Glomerular endothelial cell (primary cell): ENCODE measurements at places on chromosomes 1 and 21. TPM values are rescaled to one million over a fixed set of nuclear protein-coding genes. Genes with fewer than 3 reads are reported as not detected.

- no peak for DNase-seq
Measured at GRCh38 chr1:240352769-240353168, 259.2 kb downstream of the GREM2 start.

DNA sequence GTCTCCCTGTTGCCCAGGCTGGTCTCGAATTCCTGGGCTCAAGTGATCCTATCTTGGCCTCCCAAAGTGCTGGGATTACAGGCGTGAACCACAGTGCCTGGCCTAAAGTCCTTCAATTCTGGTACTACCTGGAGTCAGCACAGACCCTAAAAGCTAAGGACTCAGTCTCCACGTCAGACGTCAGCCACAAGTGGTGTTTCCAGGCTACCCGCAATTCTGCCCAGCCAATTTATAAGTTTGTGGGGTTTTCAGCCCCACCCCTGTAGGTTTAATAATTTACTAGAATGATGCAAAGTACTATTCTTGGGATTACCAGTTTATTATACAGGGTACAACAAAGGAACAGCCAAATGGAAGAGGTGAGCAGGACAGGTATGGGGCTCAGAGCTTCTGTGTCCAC, 10.6 kb upstream of the DIP2A start:
- DNase-seq = no peak

DNA sequence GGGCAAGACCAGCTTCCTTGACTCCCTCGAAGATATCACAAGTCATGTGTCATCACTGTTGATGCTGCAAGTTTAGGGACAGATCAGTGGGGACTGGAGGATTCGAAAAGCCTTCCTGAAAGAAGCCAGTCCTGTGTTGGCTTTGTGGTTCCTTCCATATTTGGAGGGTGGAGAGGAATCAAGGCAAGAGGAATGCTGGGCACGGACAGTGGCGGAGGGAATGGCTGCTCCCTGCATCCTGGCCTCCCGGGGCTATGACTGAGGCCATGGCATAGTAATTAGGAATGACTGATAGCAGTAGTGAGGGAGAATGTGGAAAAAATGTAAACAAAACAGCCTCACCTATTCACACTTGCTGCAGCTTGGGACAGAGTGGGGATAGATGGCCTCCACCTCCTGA, 36.4 kb downstream of the VANGL1 start:
- no peak for DNase-seq

Gene LCE1E
- total RNA-seq = not detected in 2 replicates

DNA sequence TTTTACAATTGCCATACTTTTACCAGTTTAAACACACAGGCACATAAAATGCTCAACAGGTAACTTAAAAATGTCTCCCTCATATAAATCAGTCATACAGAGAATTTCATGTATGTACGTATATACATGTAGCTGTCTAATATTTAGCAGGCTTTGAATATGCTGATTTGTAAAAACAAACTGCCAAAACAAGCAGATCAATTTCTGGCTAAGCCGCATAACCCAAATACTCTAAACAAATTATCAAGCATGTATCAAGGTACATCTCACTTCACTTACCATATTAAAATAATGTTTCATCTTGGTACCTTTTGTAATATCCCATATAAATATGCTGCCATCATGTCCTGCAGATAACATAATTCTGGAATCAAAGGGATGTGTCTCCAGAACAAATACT, 43.8 kb downstream of the BRWD1 start:
- DNase-seq = no peak

Gene SLC9C2
- total RNA-seq = not detected in 2 replicates

Gene ST6GALNAC5
- total RNA-seq = 0.29 TPM in 1 of 2 replicates, not detected in the other

DNA sequence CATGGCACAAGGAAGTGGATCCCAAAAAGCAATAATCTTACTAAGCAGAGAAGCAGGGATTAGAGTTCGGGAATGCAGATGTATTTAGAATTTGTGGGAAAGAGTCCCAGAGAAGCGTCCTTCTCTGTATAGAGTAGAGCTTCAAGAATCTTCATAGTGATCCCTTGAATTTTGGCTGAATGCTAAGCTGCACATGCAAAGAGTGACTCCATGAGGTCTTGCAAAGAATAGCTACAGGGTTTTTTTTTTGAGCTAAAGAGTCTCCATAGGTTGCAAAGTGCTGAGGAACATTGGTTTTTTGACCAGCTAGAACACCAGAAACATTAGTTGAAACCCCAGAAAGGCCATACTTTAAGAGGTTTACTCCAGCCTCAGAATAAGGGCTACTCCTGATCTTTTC, 206.7 kb downstream of the CTH start:
- no peak for DNase-seq

DNA sequence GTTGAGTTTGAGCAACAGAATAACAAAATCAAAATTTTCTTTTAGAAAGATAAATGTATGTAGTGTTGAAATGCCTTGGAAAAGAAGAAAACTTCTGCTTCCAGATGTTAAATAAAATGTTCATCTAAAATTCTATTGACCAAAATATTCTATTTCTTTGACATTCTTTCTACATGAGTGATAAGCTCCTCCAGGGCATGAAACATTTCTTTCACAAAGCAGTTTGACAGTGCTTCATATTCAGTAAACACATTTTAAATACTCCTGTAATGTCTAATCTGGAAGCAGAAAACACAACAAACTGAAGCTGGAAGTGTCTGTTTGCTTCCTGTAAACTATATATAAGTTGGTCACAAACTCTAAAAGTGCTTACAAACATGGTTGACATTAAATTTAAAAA, 61.5 kb downstream of the RGS21 start:
- DNase-seq = no peak

GRCh38 chr1:213742992-213743391, 244.8 kb upstream of the PROX1 start:
- DNase-seq = no peak

DNA sequence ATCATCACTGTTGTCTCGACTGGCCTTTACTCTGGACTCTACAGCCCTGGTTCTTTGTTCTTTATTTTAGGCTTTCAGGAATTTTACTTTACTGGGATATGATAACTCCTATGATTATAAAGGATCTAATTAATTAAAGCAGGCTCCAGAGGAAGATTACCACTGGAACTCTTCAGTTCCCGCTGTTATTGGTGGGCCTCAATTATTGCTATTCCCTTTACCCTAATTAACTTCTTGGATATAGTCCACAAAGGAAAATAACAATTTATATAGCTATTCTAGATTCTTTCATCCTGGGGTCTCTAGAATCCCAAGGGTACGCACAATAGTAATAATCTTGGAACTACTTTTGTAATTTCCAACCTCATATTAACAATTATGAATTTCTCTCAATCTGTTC, 8.5 kb upstream of the OVAAL start:
- no peak for DNase-seq

- no peak for DNase-seq
Measured at GRCh38 chr21:44017601-44018000, 5.5 kb downstream of the TRAPPC10 start.

Gene BRDT
- total RNA-seq = not detected in 2 replicates

Gene CFAP107
- not detected in 2 replicates for total RNA-seq

Gene PKP1
- total RNA-seq = 0.15 and 0.47 TPM in 2 replicates

GRCh38 chr21:44724196-44724595, 12.8 kb upstream of the TSPEAR start:
- DNase-seq = no peak

DNA sequence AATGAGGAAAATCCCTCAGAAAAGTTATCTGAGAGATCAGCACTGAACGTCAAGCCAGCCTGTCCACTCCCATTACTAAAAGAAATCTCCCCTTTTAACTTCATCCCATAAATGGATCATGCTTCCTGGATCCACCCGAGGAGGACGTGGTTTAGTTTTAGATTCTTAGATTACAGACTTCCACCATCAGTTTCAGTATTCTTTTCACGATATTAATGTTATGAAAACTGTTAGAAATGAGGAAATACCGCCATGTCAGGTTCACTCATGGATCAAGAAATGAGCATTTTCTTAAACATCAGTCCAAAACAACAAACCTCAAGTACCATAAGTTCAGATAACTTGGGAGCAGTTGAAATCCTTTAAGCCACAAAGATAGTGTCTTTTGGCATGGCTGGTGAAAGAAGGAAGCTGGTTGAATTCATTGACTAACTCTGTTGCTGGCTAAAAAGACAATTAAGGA, 49.8 kb downstream of the NFIA start:
- DNase-seq = no peak

GRCh38 chr1:40786171-40786994, 2.8 kb downstream of the KCNQ4 start:
- no peak for DNase-seq

- no peak for DNase-seq
Measured at GRCh38 chr1:54949053-54949452, 31.4 kb upstream of the TMEM61 start.

GRCh38 chr1:209354111-209354839, 229.2 kb upstream of the CAMK1G start:
- peak; percentile 39 for DNase-seq

DNA sequence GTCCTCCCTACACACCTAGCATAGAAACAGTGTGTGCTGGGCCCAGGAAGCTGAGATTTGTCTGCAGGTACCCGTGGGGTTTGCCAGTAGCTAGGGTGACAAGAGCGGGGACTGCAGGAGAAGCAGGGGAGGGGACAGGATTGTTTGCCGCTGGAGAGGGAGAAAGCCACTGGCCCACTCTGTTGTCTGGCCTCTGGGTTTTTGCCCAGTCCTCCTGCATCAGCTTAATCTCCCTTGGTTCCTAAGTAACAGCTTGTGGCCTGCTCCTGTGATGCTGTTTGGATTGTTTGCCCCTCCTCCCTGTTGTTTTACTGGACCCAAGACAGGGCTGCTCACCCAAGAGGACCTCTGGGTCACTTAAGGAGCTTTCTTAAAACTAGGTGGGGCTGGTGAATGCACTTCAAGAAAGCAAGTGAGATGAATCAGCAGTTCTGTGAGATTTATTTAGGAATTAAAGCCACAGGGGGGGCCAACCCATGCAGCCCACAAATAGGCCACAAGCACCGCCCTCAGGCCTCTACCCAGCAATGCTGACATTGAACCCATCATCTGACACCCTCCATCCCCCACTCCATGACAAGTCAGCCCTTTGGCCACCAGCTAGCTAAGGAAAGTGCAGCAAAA, 142.8 kb downstream of the ZZZ3 start:
- DNase-seq = no peak

- no peak for DNase-seq
Measured at GRCh38 chr1:186208405-186209129, 166.5 kb downstream of the TPR start.

- no peak for DNase-seq
Measured at GRCh38 chr1:3780901-3781300, 8.4 kb downstream of the SMIM1 start.

DNA sequence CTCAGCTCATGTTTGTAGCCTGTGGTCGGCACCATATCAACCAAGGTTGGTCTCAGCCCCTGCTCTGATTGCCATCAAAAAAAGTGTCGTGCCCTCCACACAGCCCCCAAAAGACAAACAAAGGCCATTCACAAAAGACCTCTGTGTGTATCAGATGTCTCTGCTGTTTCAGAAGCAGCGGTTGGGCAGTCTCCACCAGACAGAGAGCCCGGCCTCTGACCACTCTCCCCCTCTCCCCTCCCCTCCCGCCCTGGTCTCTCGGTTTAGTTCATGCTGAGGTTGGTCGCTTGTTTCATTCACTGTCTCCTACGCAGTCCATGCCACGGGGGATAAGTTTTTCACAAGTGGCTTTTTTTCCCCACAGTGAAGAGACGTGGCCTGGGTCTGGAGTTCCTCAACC, 27.1 kb downstream of the ACTA1 start:
- no peak for DNase-seq

Gene TPTE
- total RNA-seq = not detected in 2 replicates

GRCh38 chr1:106722466-106722865, 334.0 kb upstream of the PRMT6 start:
- DNase-seq = no peak

DNA sequence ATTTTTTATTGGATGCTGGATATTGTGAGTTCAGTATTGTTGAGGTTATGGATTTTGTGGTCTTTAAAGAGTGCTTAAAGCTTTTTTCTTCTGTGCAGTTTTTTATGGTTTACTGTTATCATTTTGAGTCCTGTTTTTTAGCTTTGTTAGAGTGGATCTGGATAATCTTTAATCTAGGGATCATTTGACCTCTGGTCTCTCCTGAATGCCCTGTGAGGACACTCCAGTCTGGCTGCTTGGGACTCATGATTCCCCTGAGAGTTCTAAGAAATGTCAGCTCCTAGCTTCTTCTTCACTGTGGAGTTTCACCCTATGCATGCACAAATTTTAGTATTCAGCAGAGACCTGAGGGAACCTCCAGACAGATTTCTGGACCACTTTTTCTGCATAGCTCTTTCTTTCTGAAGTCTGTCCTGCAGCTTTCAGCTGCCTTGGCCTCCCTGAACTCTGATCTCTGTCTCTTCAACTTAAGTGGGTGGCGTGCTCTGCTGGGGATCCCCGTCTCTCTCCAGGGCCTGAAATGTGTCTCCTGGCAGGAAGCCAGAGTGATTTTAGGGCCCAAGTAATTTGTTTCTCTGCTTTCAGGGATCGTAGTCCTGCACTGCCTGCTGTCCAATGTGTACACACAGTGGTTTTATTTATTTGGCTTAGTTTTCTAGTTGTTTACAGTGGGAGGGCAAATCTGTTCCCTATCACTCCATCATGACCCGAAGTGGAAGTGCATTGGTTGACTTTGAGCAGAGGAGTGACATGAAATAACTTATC, 14.7 kb downstream of the PEX14 start:
- no peak for DNase-seq

- DNase-seq = no peak
Measured at GRCh38 chr1:117683571-117684285, 77.9 kb downstream of the TENT5C start.

DNA sequence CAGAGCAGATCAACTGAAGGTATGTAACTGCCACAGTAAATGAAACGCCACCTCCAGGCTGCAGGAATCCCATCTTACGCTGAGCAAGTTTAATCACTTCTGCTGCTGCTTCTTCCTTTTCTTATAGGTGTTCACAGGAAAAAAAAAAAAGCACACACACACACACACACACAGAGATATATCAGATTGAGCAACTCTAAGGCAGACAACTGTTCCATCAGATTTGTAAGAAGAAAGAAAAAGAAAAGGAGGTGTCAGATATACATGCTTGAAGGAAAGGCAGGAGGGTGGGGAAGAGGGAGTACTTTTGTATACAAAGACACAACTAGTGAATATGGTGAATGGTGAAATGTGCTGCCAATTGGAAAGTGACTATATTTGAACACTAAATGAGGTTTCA, 28.6 kb downstream of the DSTYK start:
- DNase-seq = no peak

Gene CSMD2
- total RNA-seq = 0.12 and 0.15 TPM in 2 replicates

DNA sequence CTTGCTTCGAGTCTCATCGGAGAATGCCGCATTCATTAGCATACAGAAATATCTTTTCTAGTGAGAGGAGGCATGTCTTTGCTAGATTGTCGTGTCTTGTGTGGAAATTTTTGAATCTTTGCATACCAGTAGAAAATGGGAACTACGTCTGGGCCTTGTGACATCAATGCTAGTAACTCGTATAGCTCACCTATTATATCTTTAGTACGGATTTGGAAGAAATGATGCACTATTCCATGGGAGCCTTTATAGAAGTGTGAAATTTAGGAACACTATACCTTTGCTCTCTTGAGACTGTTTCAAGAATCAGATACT, 835 bp downstream of the UHMK1 start:
- no peak for DNase-seq

Gene CD2
- total RNA-seq = not detected in 2 replicates

Gene VWA5B1
- total RNA-seq = not detected in 2 replicates
